ENCODE measurements at places on chromosomes 7 and 10. TPM values are rescaled to one million over a fixed set of nuclear protein-coding genes. Genes with fewer than 3 reads are reported as not detected.

DNA sequence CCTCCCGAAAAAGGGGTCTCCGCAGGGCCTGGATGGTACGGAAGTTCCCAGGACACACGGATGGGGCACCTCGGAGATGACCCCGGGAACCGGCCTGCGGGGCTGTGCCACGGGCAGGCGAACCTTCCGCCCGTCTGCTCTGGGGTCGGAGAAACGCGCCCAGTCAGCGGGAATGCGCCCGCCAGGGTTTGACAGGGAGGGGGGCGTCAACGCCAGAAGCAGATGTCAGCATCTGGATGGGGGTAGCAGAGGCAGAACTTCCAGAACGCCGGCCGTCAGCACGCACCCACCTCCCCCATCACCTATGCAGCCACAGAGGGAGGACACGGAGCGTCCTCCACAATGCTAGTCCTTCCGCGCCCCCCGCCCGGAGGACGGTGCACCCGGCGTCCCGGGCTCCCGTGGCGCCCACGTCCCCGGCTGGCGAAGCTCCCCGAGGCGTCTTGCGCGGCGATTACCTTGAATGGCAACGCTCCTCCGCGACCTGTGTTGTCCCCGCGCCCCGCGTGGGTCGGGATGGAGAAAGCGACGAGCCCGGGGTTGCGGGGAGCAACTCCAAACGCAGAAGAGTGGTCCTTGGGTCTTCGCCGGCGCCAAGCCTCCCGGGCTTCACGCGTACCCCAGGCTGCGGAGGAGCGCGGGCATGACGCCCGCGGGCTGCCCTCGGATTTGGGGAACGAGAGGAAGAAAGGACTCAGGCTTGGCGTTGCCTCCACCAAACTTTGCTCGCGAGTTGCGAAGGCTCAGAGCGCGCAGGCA lies 561 bp downstream of the FGFR2 start:
- DNase-seq = peak; percentile 88

- DNase-seq = no peak
These were observed 400.7 kb upstream of the MKI67 start for GRCh38 chr10:128526791-128527375.

ARHGAP19 gene
- total RNA-seq = 7.9 TPM

DNA sequence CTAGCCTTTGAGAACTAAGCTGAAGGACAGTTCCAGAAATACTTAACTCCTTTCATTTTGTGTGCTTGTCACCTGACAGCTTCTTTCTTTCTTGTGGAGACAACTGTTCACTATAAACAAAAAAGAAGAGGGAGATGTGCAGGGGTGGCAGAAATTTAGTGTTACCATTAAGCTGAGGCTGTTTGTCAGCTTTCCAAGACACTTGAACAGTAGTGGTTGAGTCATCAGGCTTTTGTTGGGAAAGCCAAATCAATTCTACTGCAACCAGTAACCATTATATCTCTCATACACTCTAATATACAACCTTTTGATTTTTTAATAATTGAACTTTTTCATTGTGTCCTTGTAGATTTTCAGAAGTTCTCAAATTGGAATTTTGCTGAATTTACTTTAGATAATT lies 75.3 kb downstream of the POLL start:
- no peak for DNase-seq

DNA sequence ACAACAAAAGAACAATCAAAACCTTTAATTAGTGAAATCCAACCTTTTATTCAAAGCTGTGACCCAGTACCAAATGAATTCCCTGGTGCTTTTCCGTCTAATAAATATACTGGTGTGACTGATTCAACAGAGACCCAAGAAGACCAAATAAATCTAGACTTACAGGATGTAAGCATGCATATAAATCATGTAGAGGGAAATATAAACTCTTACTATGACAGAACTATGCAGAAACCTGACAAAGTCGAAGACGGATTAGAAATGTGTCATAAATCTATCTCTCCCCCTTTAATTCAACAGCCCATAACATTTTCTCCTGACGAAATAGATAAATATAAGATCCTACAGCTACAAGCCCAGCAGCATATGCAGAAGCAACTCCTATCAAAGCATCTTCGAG lies 540.6 kb upstream of the TEX47 start:
- no peak for DNase-seq

DNA sequence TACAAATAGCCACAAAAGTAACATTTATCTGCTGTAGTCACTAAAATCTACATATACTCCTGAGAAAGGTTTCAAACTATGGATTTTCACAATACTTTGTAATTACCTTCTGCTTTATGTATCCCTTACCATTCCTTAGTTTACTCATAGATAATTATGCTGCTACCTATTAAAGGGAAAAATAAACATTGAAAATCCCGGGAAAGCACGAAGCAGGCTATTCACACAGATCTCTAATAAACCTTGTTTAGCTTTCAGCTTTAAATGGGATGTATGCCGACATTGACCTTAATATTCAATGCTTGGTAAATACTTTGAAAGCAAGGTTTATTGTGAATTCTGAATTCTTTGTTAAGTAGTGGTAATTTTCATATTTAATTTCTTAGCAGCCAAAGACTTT lies 58.5 kb upstream of the SMIM30 start:
- DNase-seq = no peak

LIPJ gene
- total RNA-seq = not detected

GRCh38 chr10:13891128-13892000 lies 304.6 kb downstream of the PRPF18 start:
- no peak for DNase-seq

DNA sequence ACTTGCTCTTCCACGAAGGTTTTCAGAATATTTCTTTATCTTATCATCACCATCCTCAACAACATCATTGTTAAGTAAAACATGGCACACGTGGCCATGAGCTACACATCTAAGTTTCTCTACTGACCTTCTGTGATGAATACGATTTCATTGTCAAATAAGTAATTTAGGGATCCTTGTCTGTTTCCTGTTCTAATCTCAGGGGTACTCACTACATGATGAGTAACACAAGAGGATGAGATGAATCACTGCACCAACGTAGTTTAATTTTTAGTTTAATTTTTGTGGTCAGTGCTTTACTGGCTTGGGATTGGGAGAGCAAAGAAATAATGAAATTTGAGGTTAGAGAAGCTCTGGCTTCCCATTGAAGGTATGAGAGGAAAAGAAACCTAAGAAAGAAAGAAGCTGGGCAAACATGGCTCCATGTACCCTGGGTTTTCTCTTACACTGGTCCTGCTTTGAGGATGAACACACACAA lies 461.9 kb upstream of the KLF6 start:
- no peak for DNase-seq
